Adrenal gland (tissue), 19 donors: ENCODE measurements at places on chromosomes 16 and 17. TPM values are rescaled to one million over a fixed set of nuclear protein-coding genes. Genes with fewer than 3 reads are reported as not detected.
A peak's percentile ranks its signal among the peaks of the same experiment; 100 is the strongest.

- no peak overlapping the region for H3K27ac ChIP-seq
- DNase-seq, result no peak
- H3K27me3 ChIP-seq, result no peaks in the 10 kb centered on the region
- H3K4me3 ChIP-seq, result no peak overlapping the region
These were observed 8.5 kb downstream of the ADGRG3 start for GRCh38 chr16:57676553-57677085.

DNA sequence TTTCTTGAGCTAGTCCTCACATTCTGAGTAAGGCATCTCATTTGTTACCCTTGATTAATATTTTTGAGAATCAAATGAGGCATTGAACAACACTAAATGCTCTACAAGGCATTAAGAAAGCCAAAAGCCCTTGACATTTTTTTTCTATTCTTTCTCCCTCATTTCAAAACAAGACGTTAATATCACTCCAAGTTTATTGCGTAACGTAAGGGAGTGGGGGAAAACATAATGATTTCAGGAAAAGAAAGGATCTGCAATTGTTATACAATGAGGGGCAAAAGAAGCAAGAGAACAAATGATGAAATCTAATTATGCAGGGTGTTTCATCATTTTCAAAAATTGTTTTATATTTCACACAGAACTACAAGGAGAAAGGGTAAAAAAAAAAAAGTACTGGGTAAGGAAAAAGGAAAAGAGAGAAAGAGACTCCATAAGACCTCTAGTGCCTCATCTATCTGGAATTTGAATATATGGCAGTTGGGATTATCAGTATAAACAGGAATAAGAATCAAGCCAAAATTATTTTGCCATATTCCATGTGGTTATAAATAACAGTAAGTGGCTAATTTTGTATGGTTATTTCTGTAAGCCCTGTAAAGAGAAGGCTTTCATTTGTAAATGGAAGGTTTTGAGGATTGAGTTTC, 163.0 kb downstream of the ABCA8 start:
- no peak overlapping the region for H3K4me3 ChIP-seq
- H3K27me3 ChIP-seq, result no peaks in the 10 kb centered on the region
- no peak for DNase-seq
- peaks cover 50% of the 10 kb centered on the region for H3K4me1 ChIP-seq

GRCh38 chr17:56449176-56449575, 144.3 kb upstream of the NOG start:
- DNase-seq, result no peak
- H3K4me3 ChIP-seq, result no peak overlapping the region
- no peaks in the 10 kb centered on the region for H3K4me1 ChIP-seq
- no peak overlapping the region for H3K27ac ChIP-seq
- H3K36me3 ChIP-seq, result no peaks in the 10 kb centered on the region

DNA sequence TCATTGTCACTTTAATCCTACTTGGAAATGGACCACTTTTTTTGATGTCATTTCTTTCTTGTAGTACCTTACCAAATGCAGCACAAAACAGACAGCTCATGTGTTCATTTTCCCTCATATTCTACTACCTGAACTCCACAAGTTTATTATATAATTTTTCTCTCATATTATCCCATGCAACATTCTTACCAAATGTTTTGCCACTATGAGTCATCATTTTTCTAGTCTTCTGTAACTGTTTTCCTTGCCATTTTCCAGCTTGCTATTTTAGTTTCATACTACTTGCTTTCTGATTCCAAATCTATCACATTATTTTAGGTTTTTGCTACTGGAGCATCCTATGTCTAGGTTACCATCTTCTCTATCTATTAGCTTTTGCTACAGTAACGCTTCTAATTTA, 332.7 kb downstream of the ZFHX3 start:
- H3K4me1 ChIP-seq, result no peaks in the 10 kb centered on the region
- no peak for DNase-seq
- no peak overlapping the region for H3K4me3 ChIP-seq
- no peak overlapping the region for H3K27ac ChIP-seq

DNA sequence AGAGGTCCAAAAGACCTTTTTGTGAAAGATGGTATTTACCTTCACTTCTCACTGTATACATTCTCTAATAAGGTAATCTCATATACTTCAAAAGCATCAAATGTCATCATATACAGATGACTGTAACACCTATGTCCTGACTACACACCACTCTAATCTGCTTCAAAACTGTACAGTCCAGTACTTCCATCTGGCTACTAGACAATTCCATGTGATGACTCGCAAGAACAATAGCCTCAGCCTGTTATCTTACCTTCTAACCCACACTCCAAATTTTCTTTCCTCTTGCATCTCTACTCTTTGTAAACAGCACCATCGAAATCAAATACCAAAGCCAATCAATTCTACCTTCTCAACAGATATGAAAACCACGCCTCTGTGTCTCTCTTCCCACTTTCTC, 24.1 kb downstream of the MYO1D start:
- no peaks in the 10 kb centered on the region for H3K4me1 ChIP-seq
- no peaks in the 10 kb centered on the region for H3K27me3 ChIP-seq
- no peak overlapping the region for H3K4me3 ChIP-seq
- H3K36me3 ChIP-seq, result no peaks in the 10 kb centered on the region

DNA sequence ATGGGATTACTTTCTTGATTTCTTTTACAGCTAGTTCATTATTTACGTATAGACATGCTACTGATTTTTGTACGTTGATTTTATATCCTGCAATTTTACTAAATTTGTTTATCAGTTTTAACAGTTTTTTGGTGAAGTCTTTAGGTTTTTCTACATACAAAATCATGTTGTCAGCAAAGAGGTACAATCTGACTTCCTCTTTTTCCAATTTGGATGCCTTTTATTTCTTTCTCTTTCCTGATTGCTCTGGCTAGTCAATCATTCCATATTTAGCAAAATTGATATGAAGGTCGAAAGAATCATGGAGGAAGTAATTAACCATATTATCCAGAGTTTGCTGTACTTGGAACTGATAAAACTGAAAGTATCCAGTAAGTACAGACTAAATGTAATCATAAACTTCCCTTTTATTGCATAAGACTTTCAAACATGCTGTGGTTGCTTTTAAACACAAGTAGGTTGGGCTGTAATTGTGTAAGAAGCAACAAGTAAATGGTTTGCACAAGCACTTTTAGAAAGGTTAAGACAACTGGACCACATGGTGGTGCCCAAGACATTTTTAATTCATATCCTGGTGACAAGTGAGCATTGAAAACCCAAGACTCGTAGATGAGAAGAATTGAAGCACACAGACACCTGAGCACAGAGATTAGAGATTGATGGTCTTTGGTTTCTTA, 8.4 kb downstream of the GDE1 start:
- H3K4me3 ChIP-seq, result no peak overlapping the region
- no peaks in the 10 kb centered on the region for H3K4me1 ChIP-seq
- peaks cover 29% of the 10 kb centered on the region for H3K36me3 ChIP-seq

DNA sequence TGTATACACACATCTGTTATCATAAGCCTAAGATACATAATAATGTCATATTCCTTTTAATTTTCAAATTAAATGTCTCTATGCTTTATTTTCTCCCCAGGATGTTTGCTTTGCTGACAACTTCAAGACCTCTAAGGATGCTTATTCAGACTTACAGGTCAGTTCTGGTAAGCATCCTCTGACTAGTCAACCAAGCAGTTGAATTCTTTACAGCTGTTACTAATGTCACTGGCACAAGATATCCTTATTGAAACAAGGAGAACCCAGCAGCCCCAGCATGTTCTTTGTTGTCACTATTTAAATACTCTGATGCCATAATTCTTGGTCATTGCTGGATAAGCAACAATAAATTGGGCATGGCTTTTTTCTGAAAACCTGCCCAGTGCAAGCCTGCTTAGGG, 232.3 kb upstream of the PMFBP1 start:
- no peak overlapping the region for H3K4me3 ChIP-seq
- no peaks in the 10 kb centered on the region for H3K27me3 ChIP-seq
- H3K36me3 ChIP-seq, result no peaks in the 10 kb centered on the region
- DNase-seq, result no peak
- H3K4me1 ChIP-seq, result no peaks in the 10 kb centered on the region

DNA sequence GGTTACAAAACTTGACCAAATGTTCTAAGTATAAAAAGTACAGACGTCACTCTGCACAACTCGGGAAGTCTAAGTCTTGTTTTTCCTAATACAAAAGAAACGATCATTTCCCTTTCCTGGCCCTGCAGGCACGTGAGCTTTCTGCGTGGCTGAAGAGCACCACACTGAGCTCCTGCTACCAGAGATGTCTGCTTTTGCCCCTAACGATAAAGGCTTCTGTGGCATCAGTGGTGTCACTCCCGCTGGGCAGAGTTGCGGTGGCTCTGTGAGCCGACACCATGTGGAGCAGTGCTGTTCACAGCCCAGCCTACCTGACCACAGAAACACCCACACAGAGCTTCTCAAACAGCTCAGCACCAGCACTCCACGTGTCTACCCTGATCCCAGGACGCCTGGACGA, 20.5 kb downstream of the EMC8 start:
- no peak overlapping the region for H3K4me3 ChIP-seq
- no peaks in the 10 kb centered on the region for H3K27me3 ChIP-seq
- no peaks in the 10 kb centered on the region for H3K4me1 ChIP-seq

GRCh38 chr16:78957317-78958100, 643.0 kb downstream of the MAF start:
- peak; percentile 43 for DNase-seq
- H3K4me3 ChIP-seq, result no peak overlapping the region
- H3K36me3 ChIP-seq, result no peaks in the 10 kb centered on the region
- H3K27ac ChIP-seq, result no peak overlapping the region
- no peaks in the 10 kb centered on the region for H3K27me3 ChIP-seq

DNA sequence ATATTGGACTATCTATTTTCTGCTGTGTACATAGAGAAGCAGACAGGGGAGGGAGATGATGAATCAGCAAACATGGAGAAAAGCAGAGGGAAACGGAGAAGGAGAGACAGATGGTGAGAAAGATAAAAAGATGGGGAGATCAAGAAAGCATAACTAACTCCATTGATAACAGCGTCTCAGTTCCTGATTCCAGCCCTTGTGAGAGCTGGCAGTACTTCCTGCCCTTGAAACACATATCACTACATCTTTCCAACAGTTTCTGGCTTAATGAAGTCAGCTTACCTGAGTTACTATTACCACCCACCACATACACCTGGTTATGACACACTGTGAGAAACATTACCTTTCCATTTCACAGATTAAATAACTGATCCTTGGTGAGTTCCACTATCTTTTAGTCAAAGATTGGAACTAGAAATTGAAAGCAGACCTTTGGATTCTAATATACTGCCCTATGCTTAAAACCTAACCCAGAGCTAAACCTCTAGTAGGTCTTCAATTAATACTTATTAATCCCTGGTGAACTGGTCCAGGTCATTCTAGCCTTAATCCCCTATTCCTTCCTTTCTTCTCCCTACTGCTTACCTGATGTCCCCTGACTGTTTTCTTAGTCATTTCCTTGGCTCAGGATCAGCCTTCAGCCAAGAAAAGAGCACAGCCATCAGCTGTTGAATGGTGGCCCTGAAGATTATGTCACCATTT, 346.6 kb upstream of the CCL2 start:
- H3K36me3 ChIP-seq, result no peaks in the 10 kb centered on the region
- H3K4me1 ChIP-seq, result no peaks in the 10 kb centered on the region
- DNase-seq, result no peak
- no peak overlapping the region for H3K4me3 ChIP-seq
- H3K27me3 ChIP-seq, result no peaks in the 10 kb centered on the region
- no peak overlapping the region for H3K27ac ChIP-seq

- no peaks in the 10 kb centered on the region for H3K27me3 ChIP-seq
- no peaks in the 10 kb centered on the region for H3K4me1 ChIP-seq
- no peak overlapping the region for H3K27ac ChIP-seq
- no peak for DNase-seq
- H3K36me3 ChIP-seq, result no peaks in the 10 kb centered on the region
These were observed 21.1 kb downstream of the CACNG4 start for GRCh38 chr17:66985338-66986237.

GRCh38 chr17:51794466-51794865, 364.0 kb downstream of the CA10 start:
- no peaks in the 10 kb centered on the region for H3K4me1 ChIP-seq
- no peak overlapping the region for H3K27ac ChIP-seq
- H3K4me3 ChIP-seq, result no peak overlapping the region
- H3K36me3 ChIP-seq, result no peaks in the 10 kb centered on the region
- no peaks in the 10 kb centered on the region for H3K27me3 ChIP-seq

FADS6 gene
- 11.0 TPM for total RNA-seq

ZG16 gene
- total RNA-seq, result not detected

ODF4 gene
- total RNA-seq, result not detected
